EH (cell line): ENCODE measurements at places on chromosomes 5 and 9.
A peak's percentile ranks its signal among the peaks of the same experiment; 100 is the strongest.

DNA sequence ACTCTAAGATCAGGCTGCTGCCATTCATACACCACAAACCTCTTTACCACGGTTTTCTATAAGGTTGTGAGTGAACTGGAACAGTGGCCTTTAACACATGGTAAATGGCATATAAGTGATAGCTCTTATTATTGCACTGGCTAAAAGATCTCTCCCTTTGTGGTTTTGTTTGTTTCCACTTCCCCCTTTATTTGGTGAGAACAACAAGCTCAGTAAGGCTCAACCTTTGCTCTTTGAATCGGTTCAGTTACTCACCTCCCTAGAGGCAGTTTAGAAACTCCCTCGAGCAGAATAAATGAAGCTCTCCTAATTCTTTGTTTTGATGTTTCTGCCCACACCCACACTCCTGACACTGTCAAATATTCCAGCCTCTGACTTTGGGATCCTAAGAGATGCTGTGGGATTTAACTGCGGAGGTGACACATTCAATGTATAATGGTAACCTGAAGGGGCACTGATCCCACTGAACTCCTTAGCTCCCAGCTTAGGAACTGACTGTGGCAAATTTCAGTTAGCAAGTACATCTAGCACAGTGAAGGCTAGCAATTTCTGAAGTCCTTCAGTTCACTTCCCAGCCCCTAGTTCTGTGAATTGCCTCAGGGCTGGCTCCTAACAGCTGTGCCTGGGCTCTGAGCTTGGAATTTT, 22.5 kb upstream of the RAD23B start:
- DNase-seq: no peak

- peak; percentile 61 for DNase-seq
These were observed 7.3 kb upstream of the C5orf58 start for GRCh38 chr5:170225326-170226128.

- no peak for DNase-seq
These were observed 23.2 kb upstream of the TERT start for GRCh38 chr5:1317921-1318565.

GRCh38 chr5:4868140-4868735, 271.9 kb upstream of the ADAMTS16 start:
- peak; percentile 44 for DNase-seq

DNA sequence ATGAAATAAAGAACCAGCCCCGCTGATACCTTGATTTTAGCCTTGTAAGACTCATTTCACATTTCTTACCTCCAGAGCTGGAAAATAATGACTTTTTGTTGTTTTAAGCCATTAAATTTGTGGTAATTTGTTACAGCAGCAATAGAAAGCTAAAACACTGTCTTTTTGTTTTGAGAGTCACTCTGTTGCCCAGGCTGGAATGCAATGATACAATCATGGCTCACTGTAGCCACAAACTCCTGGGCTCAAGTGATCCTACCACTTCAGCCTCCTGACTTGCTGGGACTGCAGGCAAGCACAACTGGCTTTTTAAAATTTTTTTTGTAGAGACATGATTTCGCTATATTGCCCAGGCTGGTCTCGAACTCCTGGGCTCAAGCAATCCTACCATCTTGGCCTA, 34.7 kb upstream of the MYO10 start:
- peak; percentile 57 for DNase-seq

- no peak for DNase-seq
These were observed 273.9 kb downstream of the ARHGEF28 start for GRCh38 chr5:73899916-73900315.

GRCh38 chr5:168282120-168282519, 9.3 kb upstream of the WWC1 start:
- DNase-seq: peak; percentile 67

- no peak for DNase-seq
These were observed 16.7 kb downstream of the CTNNAL1 start for GRCh38 chr9:108996643-108997042.

DNA sequence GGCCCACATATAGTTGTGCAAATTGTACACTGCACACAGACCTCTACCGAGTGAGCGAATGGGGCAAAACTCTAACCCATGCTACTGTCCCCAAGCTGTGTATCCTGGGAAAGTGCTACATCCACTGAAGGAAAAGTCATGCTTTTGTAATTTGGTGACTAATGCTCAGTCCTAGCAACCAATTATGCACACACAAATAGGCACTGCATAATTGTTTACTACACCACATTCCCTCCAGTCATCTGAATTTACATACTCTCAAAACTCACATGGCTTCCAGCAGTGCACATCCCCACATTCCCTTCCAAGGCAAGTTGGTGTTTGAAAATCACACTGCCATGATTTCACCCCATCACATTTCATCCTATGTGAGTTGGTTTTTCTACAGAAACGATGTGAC, 125.9 kb upstream of the OSMR start:
- peak; percentile 90 for DNase-seq

DNA sequence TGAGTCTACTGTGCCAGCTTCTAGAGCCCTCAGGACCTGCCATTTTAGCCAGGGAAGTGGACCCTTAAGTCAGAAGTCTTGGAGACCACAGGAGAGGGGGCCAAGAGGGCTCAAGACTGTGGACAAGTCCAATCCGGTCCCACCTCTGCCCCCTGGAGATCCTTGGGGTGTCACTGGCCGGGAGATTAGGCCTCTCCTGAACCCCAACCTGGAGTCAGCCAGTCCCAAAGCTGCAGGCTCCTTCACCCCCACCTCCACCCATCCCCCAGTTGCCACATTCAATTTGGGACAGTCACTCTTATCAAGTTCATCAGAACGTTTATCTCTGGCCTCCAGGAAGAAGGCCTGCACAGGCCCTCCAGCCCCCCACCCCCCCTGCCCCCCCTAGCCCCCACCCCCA, 290 bp downstream of the SLC23A1 start:
- no peak for DNase-seq

- peak; percentile 5 for DNase-seq
These were observed 15.7 kb upstream of the AGXT2 start for GRCh38 chr5:35063414-35063813.

DNA sequence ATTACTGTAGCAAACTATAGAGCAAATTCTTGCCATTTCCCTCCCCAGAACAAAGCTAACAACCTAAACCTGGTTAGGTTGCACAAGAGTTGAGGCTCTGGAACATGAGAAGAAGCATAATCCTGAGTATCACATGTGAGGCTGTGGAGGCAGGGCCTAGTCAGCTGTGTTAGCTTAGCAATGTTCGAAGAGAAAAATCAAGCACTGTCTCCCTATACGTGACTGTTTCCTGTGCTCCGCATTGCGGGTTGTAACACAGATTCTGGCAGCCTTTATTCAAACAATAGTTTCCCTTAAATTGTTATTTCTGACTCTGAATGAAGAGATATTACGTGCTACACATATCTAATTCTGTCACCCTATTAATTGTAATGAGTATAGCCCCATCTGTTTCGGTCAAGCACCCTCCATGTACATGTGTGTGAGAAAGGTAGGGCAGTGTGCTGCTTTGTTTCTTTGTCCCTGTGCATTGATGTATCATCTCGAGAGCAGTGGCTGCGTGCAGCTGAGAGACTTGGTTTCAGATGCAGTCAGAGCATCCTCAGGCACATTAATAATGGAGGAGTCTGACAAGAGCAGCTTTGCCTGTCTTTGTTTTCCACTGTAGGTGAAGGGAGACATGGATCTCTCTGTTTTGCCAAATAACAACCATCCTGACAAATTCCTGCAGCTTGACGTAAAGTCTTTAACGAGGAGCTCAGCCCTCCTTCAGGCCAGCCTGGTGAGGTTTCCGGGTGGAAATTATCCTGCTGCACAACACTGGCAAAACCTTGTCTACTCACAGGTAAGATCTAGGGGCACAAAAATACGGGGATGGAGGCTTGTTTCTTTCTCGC, at the start of gene MINAR2:
Gene MINAR2 (plus strand): TSS at position 523 of the 836 bp plus-strand sequence. CDS start 97 bp downstream, at position 620.
- DNase-seq: no peak

DNA sequence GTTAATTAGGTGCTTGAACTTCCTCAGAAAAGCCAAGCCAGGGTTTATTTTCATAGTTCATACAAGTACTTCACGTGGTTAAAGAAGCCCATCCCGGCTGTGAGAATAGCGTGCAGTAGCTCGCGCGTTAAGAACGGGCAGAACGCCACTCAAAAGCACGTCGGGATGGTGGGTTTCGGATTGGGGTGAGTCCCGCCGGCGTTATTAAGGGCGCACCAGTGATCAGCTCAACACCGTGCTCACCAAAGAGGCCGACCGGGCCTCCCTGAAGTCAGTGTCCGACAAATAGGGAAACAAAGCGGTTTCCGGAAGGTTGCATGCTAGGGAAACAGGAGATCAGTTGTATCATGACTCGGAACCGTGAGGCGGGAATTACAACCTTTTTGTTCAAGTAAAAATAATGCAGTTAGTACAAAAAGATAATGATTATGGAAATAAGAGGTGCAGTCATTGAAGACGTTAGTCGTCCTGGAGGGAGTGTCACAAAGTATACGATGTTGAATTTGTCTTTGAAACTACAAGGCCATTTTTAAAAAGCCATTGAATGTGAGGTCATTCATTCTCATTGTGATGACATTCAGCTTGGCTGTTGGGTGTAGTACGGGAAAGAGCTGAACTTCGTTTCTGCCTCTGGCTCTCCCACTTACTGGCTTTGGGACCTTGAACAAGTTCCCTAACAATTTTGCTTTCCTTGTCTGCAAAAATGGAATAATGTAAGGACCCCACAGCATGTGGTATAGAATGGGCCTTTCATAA, 992 bp downstream of the SETD9 start:
- DNase-seq: no peak

DNA sequence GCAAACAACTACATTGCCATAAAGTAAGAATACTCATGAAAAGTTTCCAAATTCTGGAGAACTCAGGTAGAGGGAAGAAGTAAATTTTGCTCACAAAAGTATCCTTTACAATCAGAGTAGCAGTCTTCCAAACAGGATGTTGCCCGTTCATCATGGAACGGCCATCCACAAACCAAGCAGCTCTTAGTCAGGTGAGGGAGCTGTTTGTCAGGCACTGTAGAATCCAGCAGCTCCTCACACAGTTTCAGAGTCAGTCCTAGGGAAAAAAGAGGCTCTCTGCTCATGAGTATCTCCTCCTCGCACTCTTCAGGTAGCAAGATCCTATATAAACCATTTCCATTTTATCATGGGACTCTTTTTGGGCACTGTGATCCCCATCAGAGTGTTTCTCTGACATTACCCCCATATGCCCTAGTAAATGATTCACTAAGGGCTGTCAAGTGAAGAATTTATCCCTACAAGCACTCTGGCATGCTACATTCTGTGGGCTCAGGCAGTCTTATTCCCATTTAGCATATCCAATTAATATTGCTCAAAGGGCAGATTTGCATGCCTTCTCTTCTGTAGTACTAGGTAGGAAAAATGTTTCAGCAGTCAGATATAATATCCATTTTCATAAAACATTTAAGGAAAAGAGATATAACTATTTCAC, 97.9 kb downstream of the WDR41 start:
- no peak for DNase-seq

DNA sequence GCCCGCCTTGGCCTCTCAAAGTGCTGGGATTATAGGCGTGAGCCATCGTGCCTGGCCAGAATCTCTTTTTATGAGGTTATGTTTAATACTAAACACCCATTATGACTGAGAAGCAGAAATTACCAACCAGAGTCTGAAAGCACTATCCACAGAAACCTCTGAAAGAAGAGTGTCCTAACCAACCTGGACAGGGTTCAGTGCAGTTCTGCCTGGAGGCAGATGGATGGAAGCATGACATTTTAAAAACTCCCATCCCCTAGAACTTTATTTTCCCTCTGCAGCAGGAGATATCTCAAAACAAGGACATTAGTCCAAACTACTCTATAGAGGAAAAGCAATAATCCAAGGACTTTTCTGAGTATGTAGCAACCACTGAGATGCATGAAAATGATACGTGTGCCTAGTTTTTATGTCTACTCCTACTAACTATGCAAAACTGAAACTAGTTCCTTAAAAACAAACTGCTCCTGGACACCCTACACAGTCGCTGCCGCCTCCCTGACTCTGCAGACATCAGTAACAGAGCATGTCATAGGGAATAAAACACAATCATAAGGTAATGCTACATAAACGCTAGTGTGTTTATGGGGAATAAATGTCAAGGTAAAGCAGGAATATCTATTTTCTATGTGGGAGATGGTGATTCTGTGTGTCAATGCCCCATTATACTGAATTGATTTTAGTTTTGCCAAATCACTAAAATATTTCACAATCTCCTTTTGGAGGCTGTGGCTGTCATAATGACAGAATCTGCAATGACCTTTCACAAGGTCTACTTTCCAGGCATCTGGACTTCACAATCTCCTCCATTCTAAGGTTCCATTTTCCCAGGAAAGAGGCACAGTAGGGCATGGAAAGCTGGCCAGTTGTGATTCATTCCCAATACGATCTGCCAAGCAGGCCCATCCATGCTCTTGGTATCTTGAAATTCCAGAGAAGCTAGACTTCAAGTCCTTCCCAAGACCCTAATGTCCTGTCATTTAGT, 122.8 kb downstream of the SIL1 start:
- DNase-seq: peak; percentile 28

GRCh38 chr9:36576866-36577265, 4.2 kb downstream of the MELK start:
- DNase-seq: peak; percentile 43

DNA sequence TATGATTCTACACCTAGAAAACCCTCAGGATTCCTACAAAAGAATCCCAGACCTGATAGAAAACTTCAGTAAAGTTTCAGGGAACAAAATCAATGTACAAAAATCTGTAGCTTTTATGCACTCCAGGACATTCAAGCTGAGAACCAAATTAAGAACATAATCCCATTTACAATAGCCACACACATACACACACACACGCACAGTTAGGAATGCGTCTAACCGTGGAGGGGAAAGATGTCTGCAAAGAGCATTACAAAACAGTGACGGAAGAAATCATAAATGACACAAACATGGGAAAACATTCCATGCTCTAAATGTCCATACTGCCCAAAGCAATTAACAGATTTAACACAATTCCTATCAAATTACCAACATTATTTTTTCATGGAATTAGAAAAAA, 51.4 kb upstream of the CAST start:
- no peak for DNase-seq

- DNase-seq: peak; percentile 4
These were observed 60.1 kb upstream of the ZNF608 start for GRCh38 chr5:124806373-124807077.

DNA sequence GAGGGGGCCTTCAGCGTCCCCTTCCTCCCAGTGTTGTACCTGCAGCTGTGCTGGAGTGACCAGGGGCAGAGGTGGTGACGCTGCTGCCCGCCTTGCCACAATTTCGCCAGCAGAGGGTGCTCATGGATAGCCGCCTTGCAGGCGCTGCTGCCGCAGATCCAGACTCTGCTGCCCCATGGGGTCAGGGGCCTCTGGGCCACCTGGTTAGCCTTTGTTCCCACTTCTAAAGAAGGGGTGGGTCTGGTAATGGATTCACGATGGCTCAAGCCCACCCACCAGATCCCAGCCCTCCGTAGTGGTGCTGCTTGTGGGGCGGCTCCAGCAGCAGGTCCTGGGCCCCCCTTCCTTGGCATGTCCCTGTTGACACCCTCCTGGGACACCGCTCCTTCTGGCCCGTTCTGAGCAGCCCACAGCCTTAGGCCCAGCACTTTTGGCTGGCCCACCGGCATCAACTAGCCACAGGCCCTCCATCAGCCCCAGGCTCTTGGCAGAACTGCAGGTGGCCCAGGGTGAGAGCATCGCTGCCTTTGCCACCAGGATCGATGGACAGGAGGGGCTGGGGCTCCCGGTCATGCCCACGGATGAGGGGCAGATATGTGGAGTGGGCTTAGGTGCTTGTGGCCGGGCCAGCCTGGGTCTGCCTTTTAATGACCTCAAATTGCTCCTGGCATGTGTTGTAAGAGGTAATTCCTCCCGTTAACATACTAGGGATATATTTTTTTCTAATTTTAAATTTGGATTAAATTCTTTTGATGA, 57.2 kb downstream of the COL5A1 start:
- DNase-seq: peak; percentile 53
